ENCODE measurements at places on chromosomes 16 and 17.

DNA sequence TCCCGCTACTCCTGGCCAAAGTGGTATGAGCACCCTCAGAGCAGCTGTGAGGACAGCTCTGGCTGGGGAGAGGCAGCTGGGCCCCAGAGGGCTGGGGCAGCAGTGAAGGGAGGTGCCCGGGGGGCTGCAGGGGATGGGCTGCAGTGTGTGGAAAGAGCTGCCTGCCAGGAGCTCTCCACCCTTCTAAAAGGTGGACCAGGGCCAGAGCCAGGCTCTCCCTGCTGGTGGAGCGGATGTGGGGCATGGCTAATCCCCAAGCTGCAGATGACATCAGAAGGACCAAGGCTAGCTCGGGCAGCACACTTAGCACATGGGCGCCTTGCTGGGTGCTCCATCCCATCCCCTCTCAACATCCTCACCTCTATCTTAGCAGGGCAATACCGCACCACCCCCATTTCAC, 103.1 kb downstream of the SDK2 start:
- no peak for DNase-seq

DNA sequence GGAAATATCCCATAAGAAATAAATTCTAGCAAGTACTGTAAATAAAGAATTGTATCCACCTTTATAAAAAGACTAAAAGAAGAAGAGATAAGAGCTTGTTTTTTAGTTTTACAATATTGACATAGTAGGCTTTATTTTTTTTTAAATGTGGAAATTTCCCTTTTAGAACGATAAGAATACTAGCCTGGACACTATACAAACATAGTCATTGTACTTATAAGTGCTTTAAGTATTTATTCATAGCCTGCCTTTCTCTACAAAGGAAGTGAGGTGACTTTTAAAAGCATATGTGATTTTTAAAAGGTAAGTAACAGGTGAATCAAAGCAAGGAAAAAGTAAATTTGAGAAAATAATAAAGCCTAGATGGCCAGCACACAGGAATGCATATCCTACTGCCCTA, 17.7 kb downstream of the TOX3 start:
- DNase-seq, result no peak

DNA sequence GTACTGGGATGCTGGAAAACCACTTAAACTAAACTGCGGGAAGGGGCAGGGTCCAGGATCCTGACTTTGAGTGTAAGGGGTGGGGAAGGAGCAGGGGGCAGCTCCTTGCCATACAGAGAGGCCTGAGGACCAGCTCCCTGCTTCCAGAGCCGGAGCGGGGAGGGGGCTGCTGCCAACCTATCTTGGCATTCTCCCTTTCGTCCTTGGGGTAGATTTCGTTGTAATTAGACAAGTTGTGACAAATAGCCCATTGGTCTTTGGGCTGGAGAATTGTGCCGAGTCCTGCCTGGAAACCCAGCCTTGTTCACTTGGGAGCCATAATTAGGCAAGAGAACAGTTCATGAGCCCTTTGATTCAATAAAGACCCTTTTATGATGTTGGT, 175.5 kb downstream of the RAB11FIP4 start:
- no peak for DNase-seq

GRCh38 chr17:50177476-50177875, 11.7 kb downstream of the SGCA start:
- no peak for DNase-seq

GRCh38 chr17:60993497-60993896, 315.8 kb downstream of the BCAS3 start:
- no peak for DNase-seq

- DNase-seq, result no peak
These were observed 65.3 kb downstream of the SPECC1 start for GRCh38 chr17:20074489-20074888.

DNA sequence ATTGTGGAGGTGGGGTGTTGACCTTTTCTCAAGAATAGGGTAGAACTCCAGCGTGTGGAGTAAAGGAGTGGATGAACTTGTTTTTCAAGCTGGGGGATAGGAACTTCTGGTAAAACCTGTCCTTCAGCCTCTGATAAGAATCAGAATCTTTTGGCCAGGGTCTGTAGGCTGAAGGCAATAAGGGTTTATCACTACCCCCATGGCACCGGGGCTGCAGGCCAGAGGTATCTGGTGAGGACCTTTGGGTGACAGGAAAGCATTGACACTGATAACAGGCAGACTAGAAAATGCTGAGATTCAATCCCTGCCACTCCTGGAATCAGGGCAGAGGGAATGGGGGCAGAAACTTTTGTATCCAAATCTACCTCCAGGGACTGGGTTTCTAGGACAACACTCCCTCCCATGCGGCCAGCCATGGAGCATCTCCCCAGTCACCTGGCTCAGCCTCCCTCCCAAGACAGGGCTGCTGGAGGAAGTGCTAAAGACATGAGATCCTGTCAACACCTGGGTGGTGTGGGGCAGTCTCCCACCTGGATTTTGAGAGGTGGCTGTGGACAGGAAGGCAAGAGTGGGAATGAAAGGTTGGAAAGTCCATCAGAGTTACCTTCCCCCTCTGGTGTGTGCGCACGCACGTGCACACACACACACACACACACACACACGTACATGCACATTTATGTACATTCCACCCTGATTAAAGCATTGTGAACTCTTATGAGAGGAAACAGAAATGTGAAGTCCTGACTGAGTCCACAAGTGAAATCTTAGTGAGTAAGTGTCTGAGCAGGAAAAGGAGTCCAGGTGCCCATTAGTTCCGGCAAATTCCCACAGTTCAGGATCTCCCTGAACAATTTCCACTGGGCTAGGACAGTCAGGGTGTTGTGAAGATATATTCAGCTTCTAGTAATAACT, 53.1 kb upstream of the MARCHF10 start:
- DNase-seq, result no peak

- DNase-seq, result no peak
These were observed 672.4 kb downstream of the CDH11 start for GRCh38 chr16:64449506-64449905.

GRCh38 chr17:6752068-6752909, 3.6 kb upstream of the XAF1 start:
- DNase-seq, result peak; percentile 100

DNA sequence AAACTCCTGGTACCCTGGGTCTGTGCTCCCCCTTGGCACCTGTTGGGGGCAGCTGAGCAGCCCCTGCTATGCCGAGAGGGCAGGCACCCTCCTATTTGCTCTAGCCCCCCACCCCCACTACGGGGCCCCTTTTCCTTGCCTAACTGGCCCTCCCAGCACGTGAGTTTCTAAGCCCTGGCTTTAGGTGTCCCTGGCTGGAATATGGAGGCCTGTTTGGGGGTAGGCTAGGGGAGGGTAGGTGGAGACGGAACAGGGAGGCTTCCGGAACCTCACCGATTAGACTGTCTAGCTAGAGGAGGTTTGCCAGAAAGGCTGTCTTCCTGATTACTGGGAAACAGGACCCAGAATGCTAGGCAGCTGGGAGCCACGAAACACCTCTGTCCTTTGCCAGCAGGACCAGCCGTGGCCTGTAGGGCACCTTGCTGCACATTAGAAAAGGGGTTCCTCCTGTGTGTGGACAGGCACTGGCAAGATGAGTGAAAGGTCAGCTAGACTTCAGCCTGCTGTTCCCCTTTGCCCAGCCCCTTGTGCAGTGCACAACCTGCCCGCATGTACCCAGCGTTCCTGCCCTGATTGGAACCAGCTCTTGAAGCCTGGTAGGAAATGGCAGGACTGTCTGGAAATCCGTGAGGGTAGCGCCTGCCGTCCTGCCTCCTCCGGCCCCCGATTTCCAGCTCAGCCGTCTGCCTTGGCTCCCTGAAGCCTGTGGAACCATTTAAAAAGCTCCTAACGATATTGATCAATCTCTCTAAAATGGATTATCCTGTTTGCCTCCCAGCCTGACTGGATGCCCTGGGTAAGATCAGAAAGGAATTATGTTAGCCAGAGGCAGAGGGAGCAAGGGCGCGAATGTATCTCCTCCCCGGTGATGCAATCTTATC, 83.4 kb upstream of the GSE1 start:
- DNase-seq, result no peak

- no peak for DNase-seq
These were observed 35.7 kb downstream of the GNAO1 start for GRCh38 chr16:56226845-56227525.

DNA sequence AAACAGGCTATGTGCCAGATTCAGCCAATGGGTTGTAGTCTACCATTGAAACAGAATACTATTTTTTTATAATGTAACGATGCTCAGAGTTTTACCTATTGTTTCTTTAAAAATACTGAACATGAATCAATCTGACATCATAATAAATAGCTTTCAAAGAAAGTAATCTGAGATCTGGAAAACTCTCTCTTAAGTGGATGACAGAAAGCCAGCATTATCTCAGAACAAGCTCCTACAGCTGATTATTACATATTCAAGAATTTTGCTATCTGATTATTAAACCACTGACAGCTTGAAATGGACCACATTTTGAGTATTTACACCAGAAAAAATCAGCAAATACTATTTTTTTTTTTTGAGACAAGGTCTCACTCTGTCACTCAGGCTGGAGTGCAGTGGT, 484.2 kb upstream of the SOX9 start:
- DNase-seq, result no peak

- DNase-seq, result no peak
These were observed 24.9 kb downstream of the MLYCD start for GRCh38 chr16:83923581-83924365.

DNA sequence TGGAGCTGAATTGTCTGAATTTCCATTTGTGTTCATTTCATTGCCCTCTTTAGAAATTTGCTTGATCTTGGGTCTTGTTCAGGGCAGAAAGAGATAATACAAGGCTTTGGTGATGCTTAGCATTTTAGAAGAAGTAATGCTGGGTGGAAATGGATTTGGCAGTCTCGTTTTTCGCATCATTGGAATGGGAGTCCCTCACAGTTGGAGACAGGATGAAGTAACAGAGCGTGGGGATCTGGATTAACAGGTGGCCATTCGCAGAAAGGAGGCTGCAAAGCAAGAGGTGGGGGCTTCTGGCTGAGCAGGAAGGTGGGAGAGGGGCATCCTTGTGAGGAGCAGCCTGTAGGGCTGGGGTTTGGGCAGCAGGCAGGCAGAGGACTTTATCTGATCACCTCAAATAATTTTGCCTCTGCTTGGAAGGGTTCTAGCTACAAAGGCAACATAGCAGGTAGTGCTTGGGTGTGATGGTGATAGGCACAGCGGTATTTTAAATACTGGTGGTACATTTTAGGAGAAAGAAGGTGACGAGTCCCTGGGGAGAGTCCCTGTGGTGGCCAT, 17.0 kb downstream of the KSR1 start:
- no peak for DNase-seq

DNA sequence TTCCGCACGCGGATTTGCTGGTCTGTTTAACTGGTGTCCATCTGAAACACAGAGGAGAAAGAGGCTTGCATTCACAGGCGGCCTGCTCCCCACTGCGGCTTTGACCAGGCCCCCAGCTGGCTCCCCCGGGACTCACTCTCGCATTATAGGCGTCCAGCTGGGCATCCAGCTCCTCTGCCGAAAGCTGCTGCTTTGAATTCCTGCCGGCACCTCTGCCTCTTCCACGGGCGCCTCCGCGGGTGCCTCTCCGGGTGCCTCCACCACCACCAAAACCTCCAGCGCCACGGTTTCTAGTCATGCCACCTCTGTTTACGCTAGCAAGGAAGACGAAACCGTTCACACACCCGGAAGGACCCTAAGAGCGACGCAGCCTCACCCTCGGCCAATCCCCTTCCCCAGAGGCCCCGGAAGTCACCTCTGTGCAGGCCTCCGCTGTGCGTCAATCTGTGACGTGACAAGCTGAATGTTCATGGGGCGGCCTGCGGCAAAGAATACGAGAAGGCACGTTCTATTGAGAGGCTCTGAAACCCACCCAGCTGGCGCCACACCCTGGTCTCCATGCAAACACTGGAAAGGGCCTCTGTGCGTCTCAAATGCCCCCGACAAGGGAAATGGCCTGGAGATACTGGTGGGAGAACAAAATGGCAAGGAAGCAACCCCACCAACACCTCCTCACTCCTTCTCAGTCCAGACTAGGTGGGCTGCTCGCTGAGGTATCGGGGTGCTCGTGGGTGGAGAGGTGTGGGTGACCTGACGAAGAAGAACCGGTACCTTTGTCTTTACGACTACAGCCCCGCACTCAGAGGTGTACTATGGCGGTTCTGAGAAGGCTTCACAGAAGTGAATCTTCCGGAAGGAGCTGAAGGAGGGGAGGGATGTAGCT, 3.0 kb downstream of the ALYREF start:
- DNase-seq, result no peak

- peak; percentile 70 for DNase-seq
These were observed 12.6 kb upstream of the RNF222 start for GRCh38 chr17:8409966-8410882.

- DNase-seq, result no peak
These were observed 3.1 kb upstream of the SPATA32 start for GRCh38 chr17:45264988-45265387.

DNA sequence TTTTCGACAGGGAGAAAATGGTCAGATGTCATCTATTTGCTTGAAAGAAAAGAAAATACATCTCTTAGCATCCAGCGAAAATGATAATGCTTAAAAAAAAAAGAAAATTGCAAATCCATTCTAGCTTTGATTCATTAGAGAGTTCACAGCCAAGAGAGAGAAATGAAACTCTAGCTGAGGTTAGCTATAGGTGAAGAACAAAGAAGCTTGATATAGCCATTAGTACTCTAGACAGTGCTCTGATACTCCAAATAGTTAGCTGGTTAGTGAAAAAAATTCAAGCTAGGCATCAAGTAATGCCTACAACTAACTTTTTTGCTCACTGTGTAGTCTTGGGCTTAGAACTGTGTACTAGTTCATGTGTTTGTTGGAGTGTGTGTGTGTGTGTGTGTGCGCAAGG, 721.6 kb upstream of the SOX9 start:
- DNase-seq, result no peak

DNA sequence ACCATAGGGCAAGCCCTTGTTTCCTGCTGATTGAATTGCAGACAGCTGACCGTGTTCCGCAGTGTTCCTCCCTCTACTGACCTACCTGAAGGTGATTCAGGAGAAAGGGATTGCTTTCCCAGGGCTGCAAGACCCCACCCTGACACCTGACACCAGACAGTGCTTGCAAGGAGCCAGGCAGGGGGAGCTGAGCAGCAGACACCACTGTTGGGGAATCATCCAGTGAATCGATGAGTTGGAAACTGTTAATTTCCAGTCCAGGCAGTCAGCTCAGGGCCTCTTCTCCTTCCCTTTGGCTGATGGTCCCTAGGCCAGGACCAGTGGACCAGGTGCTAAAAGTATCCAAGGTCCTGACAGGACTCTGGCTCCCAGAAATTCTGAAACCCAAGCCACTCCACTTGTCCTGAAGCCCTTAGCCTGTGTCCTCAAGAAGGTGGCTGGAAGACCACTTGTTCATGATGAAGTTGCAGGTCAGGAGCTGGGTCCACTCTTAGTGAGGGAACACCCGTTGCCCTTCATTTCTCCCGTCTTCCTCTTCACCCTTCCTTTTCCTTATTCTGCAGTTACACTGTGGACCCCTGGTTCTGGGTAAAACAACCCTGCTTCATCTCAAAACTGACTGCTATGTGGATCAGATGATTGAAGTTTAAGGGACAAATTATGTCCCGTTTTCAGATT, 9.5 kb upstream of the UNK start:
- no peak for DNase-seq
